ENCODE measurements at places on chromosomes 16 and 17.

DNA sequence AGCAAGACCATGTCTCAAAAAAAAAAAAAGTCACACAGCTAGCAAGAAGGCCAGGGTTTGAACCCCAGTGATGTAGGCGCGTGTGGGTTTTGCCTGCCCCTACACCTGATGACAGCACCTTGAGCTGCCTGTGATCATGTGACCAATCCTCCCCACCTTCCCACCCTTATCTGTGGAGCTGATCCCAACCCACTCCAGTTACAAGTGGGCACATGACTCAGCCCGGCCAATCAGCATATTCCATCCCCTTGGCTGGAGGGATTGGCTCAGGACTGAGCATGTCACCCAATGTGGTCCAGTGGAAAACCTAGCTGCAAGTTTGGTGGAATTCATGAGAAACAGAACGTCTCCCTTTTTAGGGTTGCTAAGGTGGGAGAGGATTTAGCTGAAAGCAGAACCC lies 6.6 kb downstream of the TMEM114 start:
- DNase-seq, result no peak

DNA sequence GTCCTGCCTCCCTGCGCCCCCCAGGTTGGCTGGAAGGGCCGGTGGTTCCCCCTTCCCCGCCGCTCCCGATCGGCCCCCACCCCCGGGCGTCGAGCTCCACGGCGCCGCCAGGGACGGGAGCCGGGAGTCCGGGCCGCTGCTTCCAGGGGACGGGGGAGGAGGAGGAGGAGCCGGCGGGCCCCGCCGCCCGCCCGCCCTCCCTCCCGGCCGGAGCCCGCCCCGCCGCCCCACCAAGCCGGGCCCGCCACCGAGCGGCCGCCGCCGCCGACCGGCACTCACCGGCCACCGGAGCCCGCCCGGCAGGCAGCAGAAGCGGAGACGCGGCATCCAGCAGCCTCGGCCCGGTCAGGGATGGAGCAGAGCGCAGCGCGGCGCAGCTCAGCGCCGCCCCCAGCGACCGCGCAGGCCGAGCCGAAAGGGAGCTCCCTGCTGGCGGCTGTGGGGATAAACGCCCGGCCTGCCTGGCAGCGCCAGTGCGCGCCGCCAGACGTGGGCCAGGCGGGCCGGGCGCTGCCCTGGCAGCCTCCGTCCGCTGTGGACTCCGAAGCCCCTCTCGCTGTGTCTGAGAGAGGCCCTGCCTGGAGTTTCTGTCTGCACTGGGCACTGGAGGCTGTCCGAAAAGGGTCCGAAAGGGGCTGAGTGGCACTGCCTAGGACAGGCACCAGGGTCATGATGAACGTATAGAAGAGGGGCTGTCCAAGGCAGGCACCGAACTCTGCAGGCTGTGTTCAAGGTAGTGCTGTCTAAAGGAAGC lies at the start of gene MYO18A:
MYO18A (minus strand) TSS at position 365 of the 754 bp plus-strand sequence. CDS start 13,458 bp downstream, outside the sequence.
- peak; percentile 75 for DNase-seq

DNA sequence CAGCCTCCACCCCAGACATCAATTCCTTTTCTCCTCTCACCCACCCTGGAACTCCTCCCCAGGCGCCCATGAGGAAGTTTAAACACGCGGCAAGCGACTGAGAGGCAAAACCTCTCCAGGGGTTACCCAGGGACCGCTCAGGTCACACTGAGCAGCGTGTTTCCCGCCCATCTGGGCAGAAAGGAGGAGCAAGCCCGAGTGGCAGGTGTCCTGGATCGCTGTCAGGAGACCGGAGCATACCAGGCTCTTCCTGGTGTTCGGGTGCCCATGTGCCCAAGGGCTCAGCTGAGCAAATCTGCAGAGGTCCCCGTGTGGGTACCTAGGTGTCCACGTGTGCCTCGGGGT lies 491 bp downstream of the SLC25A19 start:
- peak; percentile 34 for DNase-seq

GRCh38 chr16:28597692-28598261 lies 927 bp upstream of the SULT1A2 start:
- DNase-seq, result no peak

DNA sequence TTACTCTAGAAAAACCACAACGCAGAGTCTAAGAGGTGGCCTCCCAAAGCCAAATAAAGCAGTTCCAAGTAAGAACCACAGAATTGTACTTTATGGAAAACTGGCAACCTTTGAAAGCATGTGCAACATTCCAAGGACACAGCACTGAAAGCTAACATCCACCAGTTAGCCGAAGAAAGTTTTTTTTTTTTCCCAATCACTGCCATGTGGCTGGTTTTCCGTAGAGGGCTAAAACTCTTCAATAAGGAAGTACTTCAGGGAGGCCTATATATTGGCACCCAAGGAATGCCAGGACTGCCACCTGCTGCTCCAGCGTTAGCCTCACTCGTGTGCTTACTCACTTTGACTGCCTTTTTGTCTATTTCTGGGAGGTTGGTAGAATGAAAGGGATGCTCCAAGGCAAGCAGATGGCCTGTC lies 25.2 kb downstream of the CEP95 start:
- DNase-seq, result no peak

DNA sequence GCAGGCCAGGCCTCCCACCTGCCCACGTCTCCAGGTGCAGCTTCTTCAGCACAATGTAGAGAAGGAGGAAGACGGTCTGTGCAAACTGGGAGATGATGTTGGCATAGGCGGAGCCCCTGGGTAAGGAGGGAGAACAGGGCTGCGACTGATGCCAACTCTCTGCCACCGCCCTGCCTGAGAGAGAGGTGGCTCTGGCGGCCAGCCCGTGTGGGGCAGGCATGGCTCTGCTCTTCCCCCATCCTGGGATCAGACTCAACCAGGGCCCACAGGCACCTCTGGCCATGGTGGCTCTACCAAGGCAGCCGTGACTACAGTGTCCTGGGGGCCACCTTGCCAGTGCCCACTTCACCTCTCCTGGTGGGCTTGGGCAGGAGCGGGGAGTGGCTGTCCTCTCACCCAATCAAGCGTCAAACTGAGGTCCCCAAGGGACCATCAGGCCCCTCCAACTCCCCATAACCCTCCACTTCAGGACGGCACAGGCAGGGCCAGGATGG lies 8.6 kb downstream of the SLC47A2 start:
- DNase-seq, result no peak

- no peak for DNase-seq
Measured at GRCh38 chr17:57947369-57947768, 7.8 kb downstream of the CUEDC1 start.

- no peak for DNase-seq
Measured at GRCh38 chr16:12002447-12003006, 26.0 kb downstream of the SNX29 start.

DNA sequence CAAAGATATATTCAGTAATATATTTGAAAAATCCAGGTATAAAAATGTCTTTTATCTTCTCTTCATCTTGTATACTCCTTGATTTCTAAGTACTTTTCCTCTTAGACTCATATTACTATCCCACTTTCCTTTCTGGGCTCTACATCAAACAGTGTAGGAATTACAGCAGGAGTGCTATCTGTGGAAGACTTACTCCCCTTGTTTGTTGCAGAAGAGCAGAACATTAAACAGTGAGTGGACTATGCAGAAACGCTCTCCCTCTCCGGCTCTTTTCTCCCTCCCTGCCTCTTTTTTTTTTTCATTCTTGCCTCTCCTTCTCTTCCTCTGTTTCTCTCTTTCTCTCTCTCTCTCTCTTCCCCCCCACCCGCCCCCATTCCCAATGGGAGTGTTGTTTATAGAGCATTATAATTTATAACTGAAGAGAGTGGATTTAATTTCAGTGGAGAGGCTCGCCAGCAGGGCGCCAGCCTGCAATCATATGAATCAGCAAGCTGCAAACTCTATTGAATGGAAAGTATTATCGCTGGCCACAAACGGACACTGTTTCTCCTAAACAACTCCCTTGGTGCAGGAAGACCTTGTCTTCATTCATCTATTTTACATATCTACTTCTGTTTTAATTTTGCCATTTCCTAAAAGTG lies 242.3 kb upstream of the TBX2 start:
- DNase-seq, result no peak

DNA sequence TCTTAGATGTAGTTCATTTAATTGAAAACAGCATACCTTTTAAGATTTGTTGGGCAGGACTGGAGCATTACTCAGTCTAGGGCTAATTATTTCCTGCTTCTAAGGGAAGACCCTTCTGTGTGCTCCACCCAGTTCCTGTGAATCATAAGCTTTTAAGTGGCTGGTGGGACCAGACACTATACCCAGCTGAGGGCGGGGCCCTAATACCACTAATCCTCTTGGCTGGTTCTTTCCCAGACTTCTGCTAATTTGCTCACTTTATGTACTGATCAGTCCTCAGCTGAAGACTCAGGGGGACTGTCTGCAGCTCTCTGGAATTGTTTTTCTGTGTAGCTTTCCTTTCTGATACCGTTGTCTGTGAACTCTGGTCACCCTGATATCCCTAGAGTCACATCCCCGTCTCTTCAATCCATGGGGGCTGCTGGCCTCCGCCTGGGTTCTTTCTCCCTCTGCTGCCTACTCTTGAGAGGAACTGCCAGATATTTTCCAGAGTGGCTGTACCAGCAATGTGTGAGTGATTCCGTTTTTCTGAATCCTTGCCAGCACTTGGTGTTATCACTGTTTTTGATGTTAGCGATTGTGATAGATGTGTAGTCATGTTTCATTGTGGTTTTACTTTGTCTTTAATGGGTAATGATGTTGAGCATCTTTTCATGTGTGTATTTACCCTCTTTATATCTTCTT lies 35.1 kb downstream of the MFSD11 start:
- DNase-seq, result no peak

DNA sequence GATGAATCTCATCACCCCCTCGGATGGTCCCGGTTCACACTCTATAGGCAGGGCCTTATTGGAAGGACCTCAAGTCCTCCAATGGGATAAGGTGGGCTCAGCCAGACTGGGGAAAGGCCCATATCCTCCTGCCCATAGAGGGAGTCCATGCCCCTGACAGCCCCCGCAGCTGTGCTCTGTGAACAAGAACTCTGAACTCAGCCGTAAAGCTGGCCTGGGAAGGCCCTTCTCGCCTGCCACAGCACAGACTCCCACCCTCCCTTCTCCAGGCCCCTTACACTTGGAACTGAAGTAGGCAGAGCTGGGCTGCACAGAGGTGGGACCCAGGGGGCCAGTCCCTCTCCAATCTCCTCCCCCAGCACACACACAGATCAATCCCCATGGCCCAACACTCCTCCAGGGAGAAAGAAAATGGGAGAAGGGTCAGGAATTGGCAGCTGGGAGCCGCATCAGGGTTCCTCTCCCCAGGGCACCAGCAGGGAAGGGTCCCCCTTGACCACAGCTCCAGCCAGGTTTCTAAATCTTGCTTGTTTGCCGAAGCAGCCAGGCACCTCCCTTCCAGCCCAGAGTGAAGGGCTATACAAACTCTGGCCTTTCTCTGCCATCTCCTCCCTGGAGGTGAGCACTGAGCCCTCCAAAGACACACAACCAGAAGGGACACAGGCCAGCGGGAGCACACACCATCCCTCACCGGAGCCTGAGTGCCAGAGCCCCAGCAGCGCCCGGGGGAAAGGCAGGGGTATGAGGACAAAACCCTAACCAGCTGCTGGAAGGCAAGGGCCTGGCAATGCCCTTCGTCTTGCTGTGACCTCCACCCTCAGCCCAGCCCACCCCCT lies 454.1 kb downstream of the SOX9 start:
- no peak for DNase-seq

DNA sequence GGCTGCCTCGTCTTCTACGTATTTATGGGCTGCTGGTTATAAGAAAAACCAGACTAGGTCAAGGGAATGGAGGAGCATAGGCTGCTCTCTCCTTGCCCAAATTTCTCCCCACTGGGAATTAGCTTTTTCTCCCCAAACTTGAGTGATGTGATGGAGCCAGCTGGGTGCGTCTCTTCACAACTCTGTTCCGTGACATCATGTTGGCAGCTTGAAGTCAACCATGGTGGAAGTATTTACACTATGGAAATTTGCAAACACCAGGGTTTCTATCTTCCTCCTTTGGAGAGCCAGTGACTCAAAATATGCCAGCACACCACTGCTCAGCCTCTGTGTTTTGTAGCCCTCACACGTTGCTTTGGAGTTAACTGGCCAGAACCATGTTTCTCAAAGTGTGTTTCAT lies 78.1 kb downstream of the OR1D5 start:
- no peak for DNase-seq

GRCh38 chr16:26169473-26169872 lies 477.7 kb downstream of the HS3ST4 start:
- DNase-seq, result no peak

- no peak for DNase-seq
Measured at GRCh38 chr16:1556254-1556653, 22.8 kb downstream of the TMEM204 start.

DNA sequence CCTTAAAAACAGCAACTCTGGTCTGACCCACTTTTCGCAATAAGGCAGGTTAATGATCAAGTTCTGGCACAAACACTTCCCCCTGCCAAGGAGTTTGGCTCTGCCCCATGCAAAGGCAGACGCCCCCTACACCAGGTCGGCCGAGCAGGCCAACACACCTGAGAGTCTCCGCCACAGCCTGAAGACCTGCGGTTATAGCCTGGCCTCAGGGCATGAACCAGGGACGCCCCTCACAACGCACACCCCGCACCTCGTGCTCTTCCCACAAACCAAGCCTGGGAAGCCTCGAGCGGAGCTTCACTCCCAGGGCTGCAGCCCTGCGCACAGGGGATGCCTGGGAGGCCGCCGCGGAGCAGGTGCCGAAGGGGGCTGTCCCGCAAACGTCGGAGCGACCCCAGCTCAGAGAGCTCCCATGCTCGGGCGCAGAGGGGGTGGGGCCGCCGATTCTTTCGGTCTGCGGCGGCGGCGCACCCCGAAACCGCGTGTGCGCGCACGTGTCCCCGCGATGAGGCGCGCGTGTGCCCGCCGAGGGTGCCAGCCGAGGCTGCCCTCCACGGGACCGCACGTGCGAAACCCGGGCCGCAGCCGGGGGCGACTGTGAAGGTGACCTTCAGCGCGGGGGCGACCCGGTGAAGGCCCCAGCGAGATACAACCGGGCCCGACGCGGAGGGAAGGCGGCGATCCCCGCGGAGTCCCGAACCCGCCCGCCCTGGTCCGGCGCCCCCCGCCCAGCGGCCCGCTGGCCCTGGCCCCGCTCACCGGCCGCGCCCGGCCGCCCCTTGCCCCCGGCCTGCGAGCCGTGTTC lies 559 bp downstream of the CLUH start:
- peak; percentile 26 for DNase-seq

DNA sequence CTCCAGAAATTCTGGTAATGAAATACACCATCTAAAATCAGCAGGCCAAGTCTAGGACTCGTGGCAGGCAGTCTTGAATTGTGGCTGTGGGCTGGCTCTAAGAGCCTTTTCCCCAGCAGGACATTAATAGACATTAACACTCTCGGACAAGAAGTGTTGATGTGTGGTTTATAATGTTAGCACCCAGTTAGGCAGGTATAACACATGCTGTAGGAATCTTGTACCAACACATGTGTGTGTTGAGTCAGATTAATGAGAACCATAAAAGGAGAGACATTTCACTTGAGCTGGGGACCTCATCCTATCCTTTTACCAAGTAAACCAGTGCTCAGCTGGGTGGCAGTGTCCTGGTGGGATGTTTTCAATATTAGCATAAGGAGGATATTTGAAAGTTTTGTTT lies 264.5 kb downstream of the FTO start:
- DNase-seq, result no peak

Data from activated T-helper 1 cell treated with anti-CD3 and anti-CD28 coated beads, Interleukin-12 subunit alpha, Interleukin-12 subunit beta, Interleukin-2, Interleukin-4 antibody, amounts not matched to agents 30 ng/mL and 10 ng/mL and 1 ng/mL, durations not matched to agents 14 hours and 24 hours and 36 hours (primary cell).